ENCODE measurements at places on chromosomes 5 and 9. TPM values are rescaled to one million over a fixed set of nuclear protein-coding genes. Genes with fewer than 3 reads are reported as not detected.

- H3K36me3 ChIP-seq = no peaks in the 10 kb centered on the region
- no peaks in the 10 kb centered on the region for H3K27me3 ChIP-seq
- H3K4me3 ChIP-seq = no peak overlapping the region
- H3K27ac ChIP-seq = peak overlapping the region; percentile 12
- no peak for DNase-seq
- H3K4me1 ChIP-seq = peaks cover 12% of the 10 kb centered on the region
These were observed 89.1 kb upstream of the IER5L start for GRCh38 chr9:129267141-129267540.

DNA sequence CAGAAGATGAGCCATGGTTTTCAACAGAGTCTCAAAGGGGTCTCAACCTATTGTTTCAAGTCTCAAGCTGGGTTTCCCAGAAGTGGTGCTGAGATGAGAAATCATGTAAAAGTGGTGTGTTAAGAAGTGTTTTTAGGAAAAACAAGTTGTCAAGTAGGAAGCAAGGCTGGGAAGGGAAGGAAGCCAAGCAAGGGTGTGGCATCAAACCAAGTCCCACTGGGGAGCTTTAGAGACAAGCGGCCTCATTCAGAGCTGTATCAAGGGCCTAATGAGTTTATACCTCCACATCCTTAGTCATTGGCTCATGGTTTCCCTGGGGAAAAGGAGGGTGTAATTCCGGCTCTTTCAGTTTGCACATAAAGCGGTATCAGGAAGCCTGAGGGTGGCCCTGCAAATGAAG, 26.4 kb upstream of the GABRB2 start:
- H3K4me3 ChIP-seq = no peak overlapping the region
- H3K36me3 ChIP-seq = no peaks in the 10 kb centered on the region

The LRRTM2 gene
- 1.3 TPM for total RNA-seq

The RANBP17 gene
- total RNA-seq = 24.2 TPM

GRCh38 chr9:137832830-137833590, 44.6 kb upstream of the CACNA1B start:
- H3K27ac ChIP-seq = no peak overlapping the region
- no peaks in the 10 kb centered on the region for H3K4me1 ChIP-seq
- H3K36me3 ChIP-seq = peaks cover 23% of the 10 kb centered on the region
- DNase-seq = no peak

The PRUNE2 gene
- total RNA-seq = 5.4 TPM

The PRRX2 gene
- 0.68 TPM for total RNA-seq

DNA sequence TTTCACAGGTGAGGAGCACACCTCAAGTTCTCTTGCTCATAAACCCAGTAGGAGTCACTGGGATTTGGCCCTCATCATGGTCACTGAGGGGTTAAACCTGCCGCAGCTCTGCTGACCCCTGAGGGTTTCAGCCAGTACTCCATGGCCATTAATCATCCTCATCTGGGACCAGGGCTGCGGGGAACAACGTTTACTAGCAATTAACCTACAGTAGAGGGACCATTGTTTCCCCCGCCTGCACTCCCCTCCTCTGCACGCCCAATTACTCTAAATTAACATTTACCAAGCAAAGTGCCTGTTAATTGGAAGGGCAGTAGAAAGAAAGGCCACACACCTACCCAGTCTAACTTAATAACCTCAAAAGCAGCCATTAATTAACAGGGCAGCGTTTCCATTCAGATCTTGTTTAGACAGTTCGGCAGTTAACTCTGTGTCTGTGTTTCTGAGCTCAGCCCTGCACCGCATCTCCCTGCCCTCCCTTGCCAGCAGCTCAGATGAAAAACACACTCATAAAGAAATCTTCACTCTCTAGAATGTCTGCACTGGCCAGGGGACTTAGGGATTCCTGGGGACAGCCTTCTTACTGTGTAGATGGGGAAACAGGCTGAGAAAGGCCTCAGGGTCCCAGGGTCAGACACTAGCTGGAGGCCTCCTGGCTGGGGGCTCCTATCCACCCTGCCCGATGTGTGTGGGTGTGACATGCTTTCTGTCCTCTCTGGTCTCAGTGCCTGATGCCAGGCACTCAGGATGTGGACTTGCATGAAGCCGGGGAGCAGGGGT, 51.6 kb downstream of the ALG2 start:
- H3K27ac ChIP-seq = peak overlapping the region; percentile 15
- no peaks in the 10 kb centered on the region for H3K36me3 ChIP-seq
- peaks cover 63% of the 10 kb centered on the region for H3K4me1 ChIP-seq
- no peak for DNase-seq
- peak overlapping the region; percentile 83 for H3K4me3 ChIP-seq
- H3K27me3 ChIP-seq = peaks cover 77% of the 10 kb centered on the region

DNA sequence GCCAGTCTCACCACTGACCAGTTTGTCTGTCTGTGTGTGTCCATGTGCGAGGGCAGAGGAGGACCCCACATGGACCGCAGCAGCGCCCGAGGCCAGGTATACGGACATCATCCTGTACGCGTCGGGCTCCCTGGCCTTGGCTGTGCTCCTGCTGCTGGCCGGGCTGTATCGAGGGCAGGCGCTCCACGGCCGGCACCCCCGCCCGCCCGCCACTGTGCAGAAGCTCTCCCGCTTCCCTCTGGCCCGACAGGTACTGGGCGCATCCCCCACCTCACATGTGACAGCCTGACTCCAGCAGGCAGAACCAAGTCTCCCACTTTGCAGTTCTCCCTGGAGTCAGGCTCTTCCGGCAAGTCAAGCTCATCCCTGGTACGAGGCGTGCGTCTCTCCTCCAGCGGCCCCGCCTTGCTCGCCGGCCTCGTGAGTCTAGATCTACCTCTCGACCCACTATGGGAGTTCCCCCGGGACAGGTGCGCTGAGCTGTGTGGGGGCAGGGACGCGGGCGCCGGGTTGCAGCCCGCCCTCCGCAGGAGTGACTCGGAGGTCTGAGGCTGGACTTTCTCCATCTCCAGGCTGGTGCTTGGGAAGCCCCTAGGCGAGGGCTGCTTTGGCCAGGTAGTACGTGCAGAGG, 6.5 kb downstream of the FGFR4 start:
- no peaks in the 10 kb centered on the region for H3K36me3 ChIP-seq
- no peak overlapping the region for H3K4me3 ChIP-seq
- peaks cover 26% of the 10 kb centered on the region for H3K4me1 ChIP-seq
- H3K27ac ChIP-seq = no peak overlapping the region
- no peak for DNase-seq
- H3K27me3 ChIP-seq = peaks cover 5% of the 10 kb centered on the region

- H3K36me3 ChIP-seq = no peaks in the 10 kb centered on the region
- no peak for DNase-seq
- H3K27me3 ChIP-seq = peaks cover 6% of the 10 kb centered on the region
- H3K27ac ChIP-seq = no peak overlapping the region
- peaks cover 16% of the 10 kb centered on the region for H3K4me1 ChIP-seq
- H3K4me3 ChIP-seq = no peak overlapping the region
These were observed 291.9 kb upstream of the IRX1 start for GRCh38 chr5:3303777-3304176.

DNA sequence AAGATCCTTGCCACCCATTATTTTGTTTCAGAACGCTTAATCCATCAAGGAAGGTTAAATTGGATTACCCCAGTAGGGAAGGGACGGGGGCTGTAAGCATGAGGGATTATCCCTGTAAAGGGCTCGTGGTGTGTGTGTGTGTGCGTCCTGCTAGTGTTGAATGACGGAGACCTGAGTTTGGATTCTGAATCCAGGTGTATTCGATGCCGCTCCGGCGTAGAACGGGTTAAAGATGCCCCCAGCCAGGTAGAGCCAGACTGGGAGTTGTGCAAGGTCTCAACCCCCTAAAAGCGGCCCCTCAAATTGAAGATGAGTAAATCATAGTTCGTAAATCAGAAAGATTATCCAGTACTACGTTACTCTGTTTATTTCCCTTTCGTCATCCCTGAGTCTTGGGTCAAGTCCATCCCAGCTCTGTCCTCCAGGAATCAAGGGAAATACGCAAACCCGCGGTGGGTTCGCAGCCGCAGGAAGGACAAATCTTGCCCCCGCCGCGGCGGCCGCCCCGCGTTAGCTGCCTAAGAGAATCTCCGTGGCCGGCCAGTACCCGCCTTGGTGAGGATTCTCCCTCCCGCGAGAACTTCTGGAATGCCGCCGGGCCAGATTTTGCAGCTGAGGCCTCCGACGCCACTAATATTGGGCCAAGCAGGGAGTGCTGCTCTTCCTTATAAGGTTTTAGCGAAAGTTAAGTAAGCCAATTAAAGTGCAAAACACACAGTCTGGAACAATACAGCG, 586 bp upstream of the MTAP start:
- peak; percentile 53 for DNase-seq
- H3K4me1 ChIP-seq = peaks cover 45% of the 10 kb centered on the region
- H3K4me3 ChIP-seq = peak overlapping the region; percentile 100
- H3K27me3 ChIP-seq = peaks cover 41% of the 10 kb centered on the region
